Activated CD8-positive, alpha-beta T cell treated with anti-CD3 and anti-CD28 coated beads, Interleukin-2, amount 10 ng/mL, durations not matched to agents 7 days and 5 days (primary cell): ENCODE measurements at places on chromosomes 7 and 10. TPM values are rescaled to one million over a fixed set of nuclear protein-coding genes. Genes with fewer than 3 reads are reported as not detected.

DNA sequence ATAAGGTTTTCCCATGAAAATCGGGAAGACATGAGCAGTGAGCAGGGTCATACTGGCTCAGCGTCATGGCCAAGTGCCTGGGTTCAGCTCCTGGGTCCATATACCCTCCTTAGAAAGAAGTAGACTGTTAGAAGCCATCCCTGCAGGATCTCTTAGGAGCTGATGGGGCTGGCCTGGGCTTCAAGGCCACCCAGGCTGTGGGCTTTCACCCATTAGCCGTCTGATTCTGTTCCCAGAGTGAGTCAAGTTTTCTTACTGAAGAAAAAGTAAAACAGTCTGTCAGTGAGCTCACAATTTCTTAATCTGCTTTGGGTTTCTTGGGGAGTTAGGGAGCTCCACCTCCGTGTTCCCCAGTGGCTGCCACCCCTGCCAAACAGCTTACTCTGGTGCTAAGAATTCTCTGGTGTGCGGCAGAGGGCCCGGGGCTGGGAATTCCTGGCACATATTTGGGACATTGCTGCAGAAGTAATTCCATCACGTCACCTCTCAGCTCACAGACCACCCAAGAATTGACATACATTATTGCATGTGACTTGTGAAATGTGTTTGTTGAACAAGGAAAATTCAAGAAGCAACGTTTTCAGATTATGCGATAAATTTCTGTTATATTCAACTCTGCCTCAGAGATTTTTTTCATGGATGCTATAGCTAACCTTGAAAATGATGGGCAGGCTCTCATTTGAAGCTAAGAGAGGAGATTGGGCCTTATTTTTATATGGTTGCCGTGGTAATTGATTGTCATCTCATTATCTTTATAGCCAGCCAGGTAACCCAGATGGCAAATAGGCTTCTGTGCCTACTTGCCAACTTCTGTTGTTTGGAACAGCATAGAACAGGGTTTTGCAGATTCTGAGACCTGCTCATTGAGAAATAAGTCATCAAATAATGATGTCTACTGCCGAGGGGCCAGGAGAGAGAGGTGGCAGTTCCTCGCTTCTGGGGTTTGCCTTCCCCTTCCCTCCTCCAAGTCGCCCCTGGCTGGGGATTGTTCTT lies 166.4 kb downstream of the CHN2 start:
- no peak for DNase-seq

The ZNF467 gene
- total RNA-seq = 0.11 TPM

- no peak for DNase-seq
Measured at GRCh38 chr7:71984348-71984747, 427.8 kb downstream of the CALN1 start.

DNA sequence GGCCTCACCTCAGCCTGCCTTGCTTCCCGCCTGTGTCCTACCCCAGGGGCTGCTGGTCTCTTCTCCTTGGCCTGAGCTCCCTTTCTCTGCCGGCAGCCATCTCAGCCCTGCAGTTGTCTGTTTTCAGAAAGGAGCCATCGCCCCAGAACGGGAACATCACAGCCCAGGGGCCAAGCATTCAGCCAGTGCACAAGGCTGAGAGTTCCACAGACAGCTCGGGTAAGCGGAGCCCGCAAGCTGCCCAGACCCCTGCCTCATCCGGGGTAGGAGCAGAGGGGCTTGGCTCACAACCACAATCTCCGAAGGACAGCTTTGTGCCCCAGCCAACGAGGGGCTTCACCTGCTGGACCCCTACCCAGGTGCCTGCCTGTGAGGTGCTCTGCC lies 5.3 kb upstream of the DEPP1 start:
- no peak for DNase-seq

DNA sequence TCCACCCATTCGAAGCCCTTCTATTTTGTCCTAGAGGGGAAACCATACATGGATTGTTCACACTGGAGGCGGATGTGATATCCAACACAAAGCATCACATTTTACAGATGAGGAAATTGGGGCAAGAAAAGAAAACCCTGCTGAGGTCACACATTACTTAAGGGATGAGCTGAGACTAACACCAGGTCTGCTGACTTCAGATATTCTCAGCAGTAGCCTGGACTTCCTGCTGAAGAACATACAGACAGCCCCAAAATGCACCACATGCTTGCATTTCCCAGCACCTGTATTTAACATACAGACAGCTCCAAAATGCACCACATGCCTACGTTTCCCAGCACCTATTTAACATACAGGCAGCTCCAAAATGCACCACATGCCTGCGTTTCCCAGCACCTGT lies 11.2 kb downstream of the GIMAP5 start:
- DNase-seq = no peak

The NODAL gene
- total RNA-seq = not detected

The CALD1 gene
- 0.55 TPM for total RNA-seq

GRCh38 chr10:128709686-128710085 lies 583.5 kb upstream of the MKI67 start:
- no peak for DNase-seq

The ASAH2 gene
- 2.3 TPM for total RNA-seq

DNA sequence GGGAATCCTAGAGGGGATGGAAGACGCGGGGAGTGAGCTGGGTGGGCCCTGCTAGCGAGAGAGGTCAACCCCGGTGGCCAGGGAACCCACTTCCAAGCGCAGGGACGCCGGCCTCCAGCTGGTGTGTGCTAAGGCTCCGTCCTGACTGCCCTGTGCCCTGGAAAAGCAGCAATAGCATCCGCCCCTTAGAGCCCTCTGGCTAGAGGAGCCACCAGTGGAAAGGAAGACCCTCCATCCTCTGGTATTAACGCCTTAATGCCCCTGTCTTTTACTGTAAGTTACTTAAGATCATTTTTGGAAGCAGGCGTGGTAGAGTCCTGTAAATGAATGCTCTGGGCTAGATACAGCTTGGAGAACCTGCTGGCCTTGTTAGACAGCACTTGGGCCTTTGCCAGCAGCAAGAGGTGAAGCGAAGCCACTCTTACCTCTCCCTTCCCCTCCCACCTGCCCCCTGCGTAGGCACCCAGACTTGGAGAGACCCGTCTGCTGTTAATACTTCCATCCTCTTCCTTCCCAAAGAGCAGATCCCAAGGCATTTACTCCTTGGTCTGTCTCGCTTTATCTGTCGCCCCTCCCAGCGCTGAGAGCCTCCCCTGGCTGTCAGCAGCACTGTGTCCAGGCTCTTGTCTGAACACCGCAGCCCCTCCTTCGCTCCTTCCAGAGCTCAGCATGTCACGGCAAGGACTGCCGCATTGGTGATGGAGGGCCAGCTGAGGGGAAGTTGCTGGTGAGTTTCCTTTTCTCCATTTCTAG lies 4.6 kb downstream of the REPIN1 start:
- no peak for DNase-seq

DNA sequence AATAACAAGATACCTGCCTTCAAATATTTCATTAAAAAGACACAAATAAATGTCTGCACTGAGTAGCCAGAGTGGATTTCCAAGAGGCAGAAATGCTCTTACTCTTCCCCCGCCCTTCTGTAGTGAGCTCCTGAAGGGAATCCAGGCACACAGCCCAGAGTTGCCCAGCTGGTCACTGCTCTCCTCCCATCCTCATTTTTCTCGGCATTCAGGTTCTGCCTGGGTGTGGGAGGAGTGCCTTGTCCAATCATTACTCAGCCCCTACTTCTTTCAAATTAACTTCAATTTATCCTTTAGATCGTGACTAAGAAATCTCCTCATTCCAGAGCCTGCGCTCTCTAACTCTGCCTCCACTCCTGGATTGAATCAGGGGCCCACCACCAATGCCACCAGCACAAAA lies 12.2 kb downstream of the CCDC6 start:
- DNase-seq = no peak

The INMT gene
- not detected for total RNA-seq

GRCh38 chr10:132586739-132587138 lies 49.2 kb downstream of the INPP5A start:
- no peak for DNase-seq

- no peak for DNase-seq
Measured at GRCh38 chr10:74114041-74114448, 36.6 kb downstream of the AP3M1 start.

The HOXA11 gene
- total RNA-seq = not detected

- no peak for DNase-seq
Measured at GRCh38 chr10:83469728-83470331, 669.5 kb upstream of the GHITM start.

The BAMBI gene
- total RNA-seq = not detected
